ENCODE measurements at places on chromosomes 5 and 9. TPM values are rescaled to one million over a fixed set of nuclear protein-coding genes. Genes with fewer than 3 reads are reported as not detected.

DNA sequence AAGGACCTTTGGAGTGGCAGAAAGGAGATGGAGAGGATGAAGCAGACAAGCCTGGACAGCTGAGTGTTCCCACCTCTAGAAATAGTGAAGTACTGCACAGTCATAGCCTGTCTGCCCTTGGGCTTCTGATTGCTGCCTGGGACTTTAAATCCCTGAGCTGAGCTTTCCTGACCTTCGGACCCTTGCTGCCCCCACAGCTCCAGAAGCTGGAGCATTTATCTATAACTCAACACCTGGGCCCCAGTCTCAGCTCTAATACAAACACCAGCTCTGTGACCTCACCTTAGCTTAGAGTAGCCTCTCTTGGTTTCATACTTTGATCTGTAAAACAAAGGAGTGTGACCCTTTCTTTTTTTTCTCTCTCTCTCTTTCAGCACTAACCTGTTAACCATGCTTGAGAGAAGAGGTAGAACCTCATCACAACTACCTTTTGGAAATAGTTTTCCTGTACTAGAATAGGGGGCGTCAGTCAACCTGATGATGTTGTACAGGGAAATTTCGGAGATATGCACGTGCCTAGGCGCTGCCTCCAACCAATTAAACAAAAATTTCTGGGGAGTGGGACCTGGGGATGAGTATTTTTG, 25.4 kb upstream of the ELL2 start:
- no peak for DNase-seq

DNA sequence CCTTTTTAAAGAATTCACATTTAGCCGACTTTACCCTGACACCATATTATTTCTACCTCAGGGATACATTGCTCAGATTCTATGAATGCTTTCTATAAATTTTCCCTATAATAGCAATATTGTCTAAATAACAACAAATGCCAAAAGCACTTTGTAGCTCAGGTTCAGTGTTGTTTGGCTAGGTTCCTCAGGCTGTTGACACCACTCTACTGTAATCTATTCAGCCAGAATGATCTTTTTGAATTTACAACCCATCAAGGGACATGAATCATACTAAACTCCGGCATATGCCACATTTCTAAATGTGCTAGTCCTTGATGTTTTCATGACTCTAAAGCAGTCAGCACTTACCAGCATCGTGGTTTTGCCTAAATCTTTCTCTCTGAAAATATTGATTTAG, 641.5 kb upstream of the CDH10 start:
- no peak for DNase-seq

- no peak for DNase-seq
Measured at GRCh38 chr9:34176089-34176488, 2.8 kb upstream of the UBAP1 start.

- DNase-seq = no peak
Measured at GRCh38 chr5:136145030-136145429, 12.4 kb downstream of the SMAD5 start.

DNA sequence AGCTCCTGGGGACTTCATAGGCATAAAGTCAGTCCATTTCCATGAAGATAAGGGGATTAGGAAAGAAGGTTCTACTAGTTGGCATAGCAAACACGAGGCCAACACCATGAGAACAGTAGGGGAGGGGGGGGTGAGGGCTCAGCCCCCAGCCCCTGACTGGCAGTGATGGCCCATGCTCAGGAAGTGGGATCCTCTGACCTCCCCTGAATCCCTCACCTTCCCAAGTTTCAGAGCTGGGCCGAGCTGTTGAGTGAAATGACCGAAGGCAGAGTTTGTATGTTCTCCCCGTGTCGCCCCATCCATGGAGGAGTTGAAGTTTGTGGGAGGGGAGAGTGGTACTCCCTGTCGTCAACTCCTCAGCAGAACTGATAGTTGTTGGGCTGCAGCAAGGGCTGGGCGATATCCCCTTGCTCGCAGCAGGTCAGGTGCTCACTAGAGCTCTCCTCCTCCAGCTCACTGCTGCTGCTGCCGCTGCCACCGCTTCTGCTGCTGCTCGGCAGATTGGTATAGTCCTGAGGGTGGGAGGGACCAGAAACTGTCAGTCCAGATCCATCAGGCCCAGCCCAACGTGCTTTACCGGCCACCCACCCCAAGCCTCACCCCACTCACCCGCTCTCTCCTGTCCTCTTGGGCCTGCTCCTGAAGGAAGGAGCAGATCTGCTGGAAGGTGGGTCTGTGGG, 32.5 kb downstream of the CSF1R start:
- no peak for DNase-seq

GRCh38 chr5:136208916-136209315, 16.0 kb upstream of the SMIM32 start:
- no peak for DNase-seq

DNA sequence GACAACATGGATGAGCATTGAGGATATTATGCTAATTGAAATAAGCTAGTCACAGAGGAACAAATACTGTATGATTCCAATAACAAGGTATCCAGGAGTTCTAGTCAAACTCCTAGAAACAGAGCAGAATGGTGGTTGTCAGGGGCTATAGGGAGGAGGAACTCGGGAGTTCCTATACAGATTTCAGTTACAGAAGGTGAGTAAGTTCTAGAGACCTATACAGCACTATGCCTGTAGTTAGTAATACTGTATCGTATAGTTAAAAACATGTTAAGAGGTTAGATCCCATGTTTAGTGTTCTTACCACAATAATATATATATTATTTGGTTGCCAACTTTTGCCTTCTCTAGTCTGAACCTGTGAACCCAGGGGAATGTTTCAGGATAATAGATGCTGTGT, 7.9 kb upstream of the OXCT1 start:
- no peak for DNase-seq

DNA sequence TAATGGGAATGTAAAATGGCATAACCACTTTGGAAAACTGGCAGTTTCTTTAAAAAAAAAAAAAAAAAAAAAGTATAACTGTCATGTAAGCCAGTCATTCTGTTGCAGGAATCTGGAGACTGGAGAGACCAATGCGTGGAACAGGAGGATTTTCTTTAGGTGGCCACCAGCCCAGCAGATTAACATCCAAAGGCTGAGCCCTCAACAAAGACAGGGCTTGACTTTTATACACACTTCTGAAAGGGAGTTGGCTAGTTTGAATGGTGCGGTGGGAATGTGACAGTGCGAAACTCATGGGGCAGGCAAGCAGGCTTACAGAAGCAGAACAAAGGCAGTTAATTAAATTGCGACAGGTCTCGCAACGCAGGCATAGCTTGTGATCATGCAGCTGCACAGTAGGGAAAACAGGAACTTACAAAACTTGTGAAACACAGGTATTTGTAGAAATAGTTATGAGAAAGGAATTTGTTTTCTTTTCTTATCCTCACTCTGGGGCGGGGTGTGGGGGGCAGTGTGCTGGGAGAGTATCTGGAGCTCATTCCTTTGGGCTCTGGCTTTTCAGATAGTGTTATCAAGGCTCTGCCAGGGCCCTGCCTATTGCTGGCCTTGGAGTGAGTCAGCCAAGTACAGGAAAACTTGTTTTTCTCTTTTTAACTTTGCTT, 12.0 kb downstream of the UIMC1 start:
- no peak for DNase-seq

The ZFP2 gene
- 1.1 TPM for total RNA-seq

DNA sequence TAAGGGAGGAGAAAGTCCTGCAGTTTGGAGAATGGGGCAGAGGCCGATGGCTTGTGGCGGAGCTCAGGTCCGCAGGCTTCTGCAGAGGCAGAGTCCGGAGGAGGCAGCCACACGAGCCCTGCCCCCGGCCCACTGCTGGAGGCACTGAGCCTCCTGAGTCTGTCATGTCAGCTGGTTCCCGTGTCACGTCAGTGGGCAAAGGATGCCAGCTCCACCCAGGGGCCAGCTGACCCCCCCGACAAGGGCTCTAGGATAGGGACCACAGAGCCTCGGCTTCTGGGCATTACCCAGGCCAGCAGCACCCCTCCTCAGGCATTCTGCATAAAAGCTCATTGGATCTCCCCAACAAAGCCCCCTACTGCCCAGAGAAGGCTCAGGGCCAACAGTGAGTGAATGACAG, 8.5 kb downstream of the SH3PXD2B start:
- no peak for DNase-seq

DNA sequence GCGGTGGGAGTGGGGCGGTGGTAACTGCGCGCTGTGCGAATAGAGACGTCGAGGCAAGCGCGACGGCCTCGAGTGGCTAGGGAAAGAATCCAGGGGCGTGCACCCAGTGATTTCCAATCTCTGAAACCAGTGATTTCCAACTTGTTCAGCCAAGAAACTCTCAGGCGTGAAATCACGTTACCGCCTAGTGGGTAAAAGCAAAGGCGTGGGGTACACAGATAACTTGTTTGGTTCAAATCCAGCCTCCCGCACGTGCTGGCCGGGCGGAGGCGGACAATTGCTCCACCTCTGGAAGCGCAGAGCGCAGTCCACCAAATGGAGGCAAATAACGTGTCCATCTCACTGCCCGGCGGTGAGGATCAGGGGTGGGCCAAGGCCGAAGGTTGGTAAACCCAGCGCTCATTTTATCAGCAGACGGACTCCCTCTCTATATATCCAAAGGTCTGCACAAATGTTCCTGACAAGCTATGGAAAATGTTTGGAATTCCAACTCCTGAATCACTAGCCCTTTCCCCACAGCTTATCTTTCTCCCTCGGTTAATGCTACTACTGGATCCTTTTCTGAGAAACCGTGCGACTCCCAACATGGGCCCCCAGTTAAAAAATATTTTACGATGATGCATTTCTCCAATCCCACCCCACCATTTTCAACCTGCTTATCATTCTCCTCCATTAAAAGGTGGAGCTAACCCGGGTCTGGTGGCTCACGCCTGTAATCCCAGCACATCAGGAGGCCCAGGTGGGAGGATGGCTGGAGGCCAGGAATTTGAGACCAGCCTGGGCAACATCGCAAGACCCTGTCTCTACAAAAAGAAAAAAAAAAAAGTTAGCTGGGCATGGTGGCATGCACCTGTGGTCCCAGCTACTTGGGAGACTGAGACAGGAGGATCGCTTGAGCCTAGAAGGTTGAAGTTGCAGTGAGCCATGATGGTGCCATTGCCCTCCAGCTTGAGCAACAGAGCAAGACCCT, 950 bp upstream of the FNBP1 start:
- DNase-seq = no peak

DNA sequence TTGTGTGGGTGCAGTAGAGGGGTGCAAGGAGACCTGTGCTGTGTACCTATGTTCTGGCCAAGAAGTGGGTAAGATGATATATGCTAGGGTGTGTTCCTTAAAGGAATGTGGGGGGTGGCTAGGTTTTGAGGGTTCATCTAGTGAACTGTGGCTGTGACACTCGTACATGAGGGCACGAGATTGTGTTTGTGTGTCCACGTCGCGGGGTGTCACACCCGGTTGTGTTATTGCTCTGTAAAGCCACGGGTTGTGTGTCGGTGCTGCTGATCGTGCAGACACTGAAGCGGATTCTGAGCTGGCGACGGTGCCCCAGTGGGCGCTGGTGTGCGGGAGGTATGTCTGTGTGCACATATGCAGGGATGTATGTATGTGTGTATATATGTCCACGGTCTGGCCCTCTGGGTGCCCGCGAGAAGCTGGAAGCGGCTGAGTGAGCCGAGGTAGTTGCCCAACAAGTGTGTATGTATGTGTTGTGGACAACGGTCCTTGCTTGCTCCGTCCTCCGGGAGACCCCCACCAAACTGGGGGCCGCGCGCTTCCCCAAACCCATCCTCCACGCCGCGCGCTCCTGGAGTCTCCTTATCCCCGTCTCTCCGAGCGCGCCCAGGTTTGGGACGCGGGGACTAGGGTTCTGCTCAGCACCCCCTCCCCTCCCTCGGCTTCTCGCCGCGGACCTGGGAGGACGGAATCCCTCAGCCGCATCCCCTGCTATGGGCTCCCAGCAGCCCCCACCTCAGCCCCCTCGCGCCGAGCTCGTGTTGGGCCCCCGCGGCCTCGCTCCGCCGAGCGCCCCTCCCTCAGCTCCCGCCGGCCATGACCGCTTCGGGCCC, 639 bp downstream of the PCDH1 start:
- no peak for DNase-seq

DNA sequence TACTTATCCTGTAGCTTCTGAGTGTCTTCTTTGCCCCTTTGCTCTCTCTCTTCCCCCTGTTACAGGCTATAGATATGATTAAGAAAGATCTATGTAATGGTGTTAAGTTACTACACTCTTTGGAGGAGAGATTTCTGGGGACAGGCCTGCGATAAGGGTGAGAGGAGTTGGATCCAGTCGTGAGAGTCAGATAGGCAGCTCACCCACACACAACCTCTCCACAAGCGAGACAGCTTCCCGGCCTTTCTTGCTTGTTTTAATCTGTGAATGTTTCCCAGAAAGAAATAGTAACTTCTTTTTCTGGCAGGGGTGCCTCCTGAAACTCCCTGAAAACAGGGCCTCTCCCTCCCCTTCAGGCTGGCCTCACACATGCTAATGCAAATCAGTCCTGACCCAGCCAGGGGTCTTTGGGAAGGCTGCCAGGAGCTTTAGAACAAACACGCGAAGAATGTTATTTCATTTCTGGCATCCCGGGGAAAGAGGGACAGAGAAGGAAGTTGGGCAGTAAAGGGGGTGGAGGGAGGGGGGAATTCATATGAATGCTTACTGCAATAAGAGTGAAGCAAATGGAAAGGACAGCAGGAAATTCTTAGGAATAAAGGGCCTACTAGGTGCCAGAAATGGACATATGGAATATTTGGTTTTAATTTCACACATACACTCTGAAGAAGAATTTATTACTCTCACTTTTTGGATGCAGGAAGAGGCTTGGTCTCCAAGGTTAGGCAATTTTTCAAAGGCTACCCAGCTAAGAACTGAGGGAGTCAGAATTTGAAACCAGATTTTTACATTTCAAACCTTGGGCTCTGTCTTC, 215.8 kb upstream of the TRIM32 start:
- no peak for DNase-seq

DNA sequence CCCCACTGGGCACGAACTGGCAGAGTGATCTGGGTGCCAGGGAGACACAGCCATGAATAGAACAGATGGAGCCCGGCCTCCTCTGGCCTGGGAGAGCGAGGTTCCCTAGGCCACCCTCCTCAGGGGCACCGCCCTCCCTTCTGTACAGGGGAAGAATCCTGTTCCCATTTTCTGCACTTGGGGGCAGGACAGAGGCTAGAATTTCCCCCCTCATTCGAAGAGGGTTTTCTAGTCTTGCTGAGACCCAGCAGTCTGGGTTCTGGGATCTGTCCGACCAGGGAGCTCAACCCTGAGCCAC, 52.7 kb downstream of the COL5A1 start:
- no peak for DNase-seq

GRCh38 chr9:91681461-91682305, 258.1 kb upstream of the NFIL3 start:
- no peak for DNase-seq

Measured in thoracic aorta (tissue), 2 donors.